ENCODE measurements at places on chromosomes 3 and 15.

DNA sequence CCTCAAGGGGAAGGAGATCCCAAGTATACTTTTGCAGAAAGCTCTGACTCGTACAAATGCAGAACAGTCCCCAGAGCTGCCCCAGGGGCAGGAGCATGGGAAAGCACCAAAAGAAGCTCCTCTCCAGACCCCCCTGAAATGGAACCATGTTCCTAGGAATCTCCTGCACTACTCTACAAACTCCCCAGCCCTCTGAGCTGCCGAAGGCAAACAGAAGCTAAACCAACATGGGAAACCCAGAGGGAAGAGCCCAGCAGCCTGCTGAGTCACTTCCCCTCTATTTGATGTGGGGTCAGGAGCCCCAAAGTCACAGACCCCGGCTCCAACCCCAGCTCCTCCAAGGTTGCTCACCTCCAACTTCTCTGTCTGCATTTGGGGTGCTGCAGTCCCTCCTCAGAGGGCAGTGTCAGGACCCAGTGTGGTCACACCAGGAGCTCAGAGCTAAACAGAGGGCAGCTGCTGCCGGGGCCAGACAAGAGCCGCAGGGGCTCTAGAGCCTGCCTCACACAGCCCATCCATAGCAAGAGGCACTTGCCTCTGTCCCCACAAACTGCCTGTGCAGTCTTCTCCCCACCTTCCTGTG is 3.8 kb upstream of the PLXNA1 start:
- DNase-seq, result no peak
- no peaks in the 10 kb centered on the region for H3K36me3 ChIP-seq
- no peaks in the 10 kb centered on the region for H3K27me3 ChIP-seq
- no peak overlapping the region for H3K4me3 ChIP-seq

- no peak overlapping the region for H3K4me3 ChIP-seq
- H3K36me3 ChIP-seq, result no peaks in the 10 kb centered on the region
- DNase-seq, result no peak
- no peaks in the 10 kb centered on the region for H3K27me3 ChIP-seq
- H3K4me1 ChIP-seq, result no peaks in the 10 kb centered on the region
These were observed 241.1 kb downstream of the RYR3 start for GRCh38 chr15:33551860-33552259.

GRCh38 chr15:65094294-65094995 is 17.9 kb downstream of the KBTBD13 start:
- DNase-seq, result peak; percentile 92
- peaks cover 59% of the 10 kb centered on the region for H3K4me1 ChIP-seq
- H3K27ac ChIP-seq, result peak overlapping the region; percentile 95
- H3K36me3 ChIP-seq, result no peaks in the 10 kb centered on the region

DNA sequence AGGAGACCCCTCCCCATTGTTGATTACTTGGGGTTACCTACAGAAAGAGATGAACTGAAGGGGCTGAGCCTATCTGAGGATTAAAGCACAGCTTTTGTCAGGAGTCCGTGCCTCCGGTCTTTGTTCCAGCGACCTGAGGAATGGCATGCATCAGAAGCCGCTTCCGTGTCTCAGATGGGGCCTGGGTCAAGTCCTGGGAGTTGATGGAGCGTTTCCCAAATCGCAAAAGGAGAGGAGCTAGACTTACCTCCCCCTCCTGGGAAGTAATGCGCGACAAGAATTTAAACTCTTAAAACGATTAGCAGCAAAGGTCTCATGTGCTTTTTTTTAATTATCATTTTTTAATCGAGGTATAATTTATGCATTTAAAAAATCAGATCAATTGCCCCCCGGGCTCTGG is 983 bp upstream of the ALDH1A3 start:
- no peaks in the 10 kb centered on the region for H3K36me3 ChIP-seq
- peaks cover 22% of the 10 kb centered on the region for H3K27me3 ChIP-seq
- H3K4me1 ChIP-seq, result peaks cover 18% of the 10 kb centered on the region

- no peaks in the 10 kb centered on the region for H3K36me3 ChIP-seq
- H3K27me3 ChIP-seq, result no peaks in the 10 kb centered on the region
- no peaks in the 10 kb centered on the region for H3K4me1 ChIP-seq
- DNase-seq, result no peak
These were observed 549.5 kb upstream of the GOLIM4 start for GRCh38 chr3:168645180-168645579.

DNA sequence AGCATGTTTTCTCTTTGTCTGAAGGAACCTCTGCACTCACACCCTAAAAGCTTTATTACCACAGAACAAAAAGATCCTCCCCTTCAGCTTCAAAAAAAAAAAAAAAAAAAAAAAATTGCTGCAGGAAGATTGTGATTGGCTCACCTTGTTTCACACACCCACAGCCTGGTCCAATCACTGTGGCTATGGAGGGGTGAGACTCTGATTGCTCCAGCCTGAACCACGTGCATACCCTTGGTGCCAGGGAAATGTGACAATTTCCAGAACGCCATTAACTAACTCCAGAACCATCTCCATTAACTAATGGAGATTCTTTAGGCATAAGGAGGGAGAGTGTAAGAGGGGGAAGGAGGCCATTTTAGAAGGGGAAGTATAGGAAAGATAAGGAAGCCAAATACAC is 106.5 kb upstream of the CRBN start:
- no peak overlapping the region for H3K27ac ChIP-seq
- DNase-seq, result no peak
- no peaks in the 10 kb centered on the region for H3K27me3 ChIP-seq
- no peaks in the 10 kb centered on the region for H3K4me1 ChIP-seq

GRCh38 chr15:46170326-46170725 is 535.5 kb downstream of the SQOR start:
- DNase-seq, result no peak
- H3K4me1 ChIP-seq, result no peaks in the 10 kb centered on the region
- no peaks in the 10 kb centered on the region for H3K36me3 ChIP-seq
- no peak overlapping the region for H3K4me3 ChIP-seq
- no peak overlapping the region for H3K27ac ChIP-seq

DNA sequence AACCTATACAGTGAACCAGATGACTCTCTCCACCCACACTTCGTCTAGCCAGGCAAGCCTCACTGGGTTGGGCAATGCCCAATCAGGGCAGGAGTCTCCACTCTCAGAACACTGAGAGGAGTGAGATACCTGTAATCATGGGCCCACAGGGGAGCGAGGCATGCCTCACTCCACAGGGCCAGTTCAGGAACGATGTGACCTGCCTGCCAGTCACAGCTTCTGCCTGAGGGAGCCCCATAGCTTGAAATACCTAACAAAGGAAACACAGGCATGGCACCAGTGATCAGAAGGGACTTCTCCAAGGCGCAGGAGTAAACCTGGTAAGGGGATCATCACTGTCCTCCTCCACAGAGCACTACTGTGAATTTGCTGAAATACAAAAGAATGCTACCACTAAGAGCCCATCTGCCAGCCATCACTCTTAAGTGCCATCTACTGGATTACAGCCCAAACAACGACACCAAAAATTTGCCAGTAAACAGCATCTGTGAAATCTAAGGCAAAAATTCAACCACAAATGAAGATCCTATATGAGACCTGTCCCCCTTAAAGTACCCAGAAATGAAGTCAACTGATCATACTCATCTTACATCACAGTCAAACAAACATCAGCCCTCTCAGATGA is 689.9 kb upstream of the SEMA6D start:
- H3K4me1 ChIP-seq, result no peaks in the 10 kb centered on the region
- H3K4me3 ChIP-seq, result no peak overlapping the region
- no peak overlapping the region for H3K27ac ChIP-seq

DNA sequence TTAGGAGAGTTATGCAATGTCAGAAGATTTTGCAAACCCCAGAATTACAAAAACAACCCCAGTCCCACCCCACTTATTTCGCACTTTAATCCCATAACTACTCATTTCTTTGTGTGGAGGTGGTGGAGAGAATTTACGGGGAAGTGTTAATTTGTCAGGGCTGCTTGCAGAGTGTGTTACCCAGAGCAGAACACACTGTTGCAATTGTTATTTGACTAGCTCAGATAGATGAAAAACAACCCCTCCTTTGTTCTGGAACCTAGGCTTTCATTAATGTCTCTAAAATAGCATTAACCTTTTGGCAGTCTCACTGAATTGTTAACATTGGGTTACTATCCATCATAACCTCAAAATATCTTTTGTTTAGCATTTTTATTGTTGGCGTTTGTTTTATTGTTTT is 55.8 kb upstream of the MINAR1 start:
- no peaks in the 10 kb centered on the region for H3K4me1 ChIP-seq
- no peak for DNase-seq
- H3K27me3 ChIP-seq, result no peaks in the 10 kb centered on the region
- no peak overlapping the region for H3K27ac ChIP-seq
- no peak overlapping the region for H3K4me3 ChIP-seq
- no peaks in the 10 kb centered on the region for H3K36me3 ChIP-seq

DNA sequence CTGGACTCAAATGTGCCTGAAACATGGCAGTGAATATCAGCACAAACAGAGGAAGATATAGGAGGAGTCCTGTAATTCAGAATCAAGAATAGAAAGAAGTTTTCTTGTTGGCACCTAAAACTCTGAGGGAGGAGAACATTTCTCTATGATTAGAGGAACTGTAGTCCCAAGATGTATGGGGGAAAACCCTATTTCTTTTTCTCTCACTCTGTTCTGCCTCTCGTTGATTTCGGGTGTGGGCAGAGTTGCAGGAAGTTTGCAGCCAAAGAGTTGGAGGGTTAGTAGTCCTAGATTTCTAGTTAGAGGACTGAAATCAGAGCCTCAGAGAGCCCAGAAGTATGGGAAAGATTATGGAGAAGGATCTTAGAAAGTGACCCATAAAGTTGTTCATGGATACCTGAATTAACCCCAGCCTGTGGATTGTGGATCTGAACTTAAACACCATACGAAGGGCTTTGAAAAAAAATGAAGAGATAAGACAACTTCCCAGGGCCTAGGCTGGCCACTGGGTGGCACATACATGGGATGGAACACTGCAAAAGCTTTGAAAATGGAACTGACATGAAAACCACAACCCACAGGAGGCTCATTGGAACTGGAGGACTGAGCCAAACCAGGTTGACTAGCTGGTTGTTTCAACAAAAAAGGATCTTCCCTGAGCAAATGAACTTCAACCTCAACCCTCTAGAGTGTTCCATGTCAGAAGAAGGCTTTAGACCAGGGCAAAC is 34.6 kb downstream of the FMN1 start:
- H3K4me1 ChIP-seq, result peaks cover 19% of the 10 kb centered on the region

GRCh38 chr15:66039117-66039871 is 170.0 kb downstream of the RAB11A start:
- H3K36me3 ChIP-seq, result no peaks in the 10 kb centered on the region
- H3K27me3 ChIP-seq, result peaks cover 11% of the 10 kb centered on the region
- no peaks in the 10 kb centered on the region for H3K4me1 ChIP-seq
- no peak overlapping the region for H3K4me3 ChIP-seq
- DNase-seq, result no peak

DNA sequence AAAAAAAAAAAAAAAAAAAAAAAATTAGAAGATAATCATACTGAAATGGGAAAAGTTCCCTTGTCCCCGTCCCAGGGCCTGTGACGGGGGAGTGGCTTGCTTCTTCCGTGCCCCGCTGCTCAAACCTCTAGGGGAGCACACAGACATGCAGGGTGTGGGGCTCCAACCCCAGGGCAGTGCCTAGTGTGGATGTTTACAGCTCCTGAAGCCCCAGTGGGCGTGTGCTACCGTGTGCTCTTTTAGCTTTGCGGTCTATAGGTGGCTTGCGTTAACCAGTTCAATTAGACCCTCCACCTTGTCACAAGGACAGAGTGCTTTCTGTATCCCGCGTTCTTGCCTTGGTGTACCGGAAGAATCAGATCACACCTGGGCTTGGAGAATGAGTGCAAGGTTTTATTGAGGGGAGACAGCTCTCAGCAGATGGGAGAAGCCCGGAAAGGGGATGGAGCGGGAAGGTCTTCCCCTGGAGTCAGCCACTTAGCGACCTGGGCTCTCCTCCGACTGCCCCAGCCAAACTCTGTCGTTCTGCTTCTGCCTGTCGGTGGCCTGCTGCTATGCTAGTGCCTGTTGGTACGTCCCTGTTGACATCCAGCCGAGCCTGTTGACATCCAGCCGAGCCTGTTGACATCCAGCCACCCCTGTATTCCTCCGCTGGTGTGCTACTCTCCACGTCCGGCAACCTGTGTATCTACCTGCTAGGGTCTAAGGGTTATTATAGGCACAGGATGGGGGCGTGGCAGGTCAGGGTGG is 569.8 kb downstream of the VGLL3 start:
- H3K27me3 ChIP-seq, result no peaks in the 10 kb centered on the region
- DNase-seq, result no peak
- no peaks in the 10 kb centered on the region for H3K36me3 ChIP-seq
- no peak overlapping the region for H3K27ac ChIP-seq

- no peak overlapping the region for H3K4me3 ChIP-seq
- H3K36me3 ChIP-seq, result no peaks in the 10 kb centered on the region
- no peaks in the 10 kb centered on the region for H3K27me3 ChIP-seq
- no peaks in the 10 kb centered on the region for H3K4me1 ChIP-seq
- no peak for DNase-seq
- H3K27ac ChIP-seq, result no peak overlapping the region
These were observed 22.5 kb downstream of the CHST14 start for GRCh38 chr15:40493089-40493840.

DNA sequence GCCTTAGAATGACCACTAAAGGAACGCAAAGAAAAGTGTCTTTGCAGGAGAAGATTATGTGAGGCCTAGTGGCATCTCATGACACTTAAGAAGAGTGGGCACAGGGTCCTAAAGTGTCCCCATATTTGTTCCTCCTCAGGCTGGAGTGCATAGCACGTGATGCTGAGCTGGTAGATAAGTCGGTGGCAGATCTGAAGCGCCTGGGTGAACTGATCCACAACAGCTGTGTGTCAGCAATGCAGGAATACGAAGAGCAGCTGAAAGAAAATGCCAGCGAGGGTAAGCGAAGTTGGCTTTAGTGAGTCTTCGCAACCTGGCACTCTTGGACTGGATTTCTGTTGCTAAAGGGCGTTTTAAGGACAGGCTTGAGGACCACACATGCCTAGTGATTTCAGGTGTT is 92.6 kb downstream of the CHD2 start:
- H3K4me1 ChIP-seq, result no peaks in the 10 kb centered on the region
- H3K27me3 ChIP-seq, result no peaks in the 10 kb centered on the region
- H3K27ac ChIP-seq, result no peak overlapping the region
- H3K4me3 ChIP-seq, result no peak overlapping the region
- DNase-seq, result no peak

DNA sequence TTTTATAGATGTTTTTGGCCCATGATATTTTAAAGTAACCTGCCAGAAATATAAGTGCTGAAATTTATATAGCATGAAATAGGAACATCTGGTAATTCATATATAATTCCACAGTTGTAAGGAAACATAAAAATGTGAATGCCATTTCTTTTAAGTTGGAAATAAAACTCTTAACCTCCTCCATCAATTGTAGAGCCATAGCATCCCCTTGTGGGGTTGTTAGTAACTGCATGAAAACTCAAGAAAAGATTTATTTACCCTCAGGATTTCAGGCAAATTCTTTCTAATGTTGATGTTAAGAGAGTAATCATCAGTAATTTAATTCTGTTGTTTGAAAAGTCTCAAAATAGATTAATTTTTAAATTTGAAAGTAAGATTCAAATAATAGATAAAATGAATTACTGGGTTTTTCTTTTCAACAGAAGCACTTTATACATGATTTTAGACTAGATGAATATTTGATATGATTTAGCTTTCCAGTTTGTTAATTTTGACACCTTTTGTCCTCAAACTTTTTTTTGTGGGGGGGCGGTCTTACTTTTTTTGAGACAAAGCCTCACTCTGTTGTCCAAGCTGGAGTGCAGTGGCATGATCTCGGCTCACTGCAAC is 74.7 kb downstream of the RASA2 start:
- no peak overlapping the region for H3K27ac ChIP-seq
- DNase-seq, result no peak
- no peaks in the 10 kb centered on the region for H3K36me3 ChIP-seq

- no peak overlapping the region for H3K27ac ChIP-seq
- H3K4me3 ChIP-seq, result no peak overlapping the region
- H3K27me3 ChIP-seq, result no peaks in the 10 kb centered on the region
These were observed 3.1 kb downstream of the SLC51B start for GRCh38 chr15:65048241-65048640.

All from sigmoid colon (tissue), 7 donors.